ENCODE measurements at places on chromosomes 16 and 17. TPM values are rescaled to one million over a fixed set of nuclear protein-coding genes. Genes with fewer than 3 reads are reported as not detected.
A peak's percentile ranks its signal among the peaks of the same experiment; 100 is the strongest.

KRTAP16-1 gene
- 0.13 TPM for total RNA-seq

TEX14 gene
- 0.96 TPM for total RNA-seq

ADORA2B gene
- total RNA-seq, result 0.40 TPM

MOSMO gene
- 13.0 TPM for total RNA-seq

SDR42E1 gene
- total RNA-seq, result 5.8 TPM

KRT33A gene
- not detected for total RNA-seq

LITAFD gene
- total RNA-seq, result not detected

TBC1D3I gene
- total RNA-seq, result 0.76 TPM

DNA sequence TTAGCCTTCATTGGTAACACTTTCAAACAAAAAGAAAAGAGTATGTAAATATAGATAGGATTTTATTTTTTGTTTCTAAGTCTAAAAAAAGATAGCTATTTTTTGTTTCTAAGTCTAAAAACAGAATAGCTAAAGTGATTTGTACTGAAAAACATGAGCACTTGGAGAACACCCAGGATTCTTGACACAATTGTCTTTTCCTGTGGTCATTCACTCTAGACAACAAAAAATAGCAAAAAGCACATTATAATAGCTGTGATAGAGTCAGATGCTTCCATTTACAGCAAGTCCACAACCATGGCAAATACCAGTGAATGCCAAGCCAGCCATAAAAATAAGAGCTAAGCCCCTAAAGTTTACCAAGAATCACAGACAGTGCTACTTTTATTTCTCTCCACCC lies 36.7 kb downstream of the SKAP1 start:
- H3K36me3 ChIP-seq, result peaks cover 56% of the 10 kb centered on the region
- DNase-seq, result no peak
- H3K4me3 ChIP-seq, result no peak overlapping the region
- H3K27ac ChIP-seq, result no peak overlapping the region

DNA sequence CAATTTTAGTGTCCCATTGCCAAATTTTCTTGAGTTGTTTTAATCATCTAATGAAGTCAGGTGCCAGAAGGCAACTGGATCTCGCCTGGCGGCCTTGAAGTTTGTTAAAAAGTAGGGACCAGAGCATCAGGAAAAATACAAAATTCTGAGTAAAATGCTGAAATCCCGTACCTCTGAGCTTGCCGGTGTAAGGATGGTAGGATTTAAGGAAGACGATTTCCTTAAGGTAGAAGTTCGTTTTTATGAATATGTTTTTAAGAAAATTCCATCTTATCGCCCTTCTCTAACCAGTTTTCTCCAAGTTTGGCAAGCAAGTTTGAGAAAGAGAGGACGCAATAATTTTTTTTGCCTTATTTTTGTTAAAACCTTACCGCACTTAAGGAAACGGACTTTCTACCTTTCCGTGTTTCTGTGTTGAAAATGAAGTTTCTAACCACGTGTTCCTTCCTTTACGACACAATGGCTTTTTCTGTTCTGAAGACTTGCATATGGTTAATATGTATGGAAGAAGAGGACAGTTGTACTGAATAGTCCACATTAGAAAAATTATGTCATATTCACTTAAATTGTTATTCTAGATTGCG lies 748 bp downstream of the ATF7IP2 start:
- peak overlapping the region; percentile 94 for H3K27ac ChIP-seq
- H3K4me3 ChIP-seq, result peak overlapping the region; percentile 98
- H3K4me1 ChIP-seq, result peaks cover 45% of the 10 kb centered on the region
- H3K27me3 ChIP-seq, result no peaks in the 10 kb centered on the region
- DNase-seq, result no peak

GRCh38 chr16:60771138-60771537 lies 1265.1 kb downstream of the CDH8 start:
- H3K4me3 ChIP-seq, result no peak overlapping the region
- H3K27ac ChIP-seq, result no peak overlapping the region
- H3K27me3 ChIP-seq, result no peaks in the 10 kb centered on the region
- H3K4me1 ChIP-seq, result no peaks in the 10 kb centered on the region
- H3K36me3 ChIP-seq, result no peaks in the 10 kb centered on the region

DNA sequence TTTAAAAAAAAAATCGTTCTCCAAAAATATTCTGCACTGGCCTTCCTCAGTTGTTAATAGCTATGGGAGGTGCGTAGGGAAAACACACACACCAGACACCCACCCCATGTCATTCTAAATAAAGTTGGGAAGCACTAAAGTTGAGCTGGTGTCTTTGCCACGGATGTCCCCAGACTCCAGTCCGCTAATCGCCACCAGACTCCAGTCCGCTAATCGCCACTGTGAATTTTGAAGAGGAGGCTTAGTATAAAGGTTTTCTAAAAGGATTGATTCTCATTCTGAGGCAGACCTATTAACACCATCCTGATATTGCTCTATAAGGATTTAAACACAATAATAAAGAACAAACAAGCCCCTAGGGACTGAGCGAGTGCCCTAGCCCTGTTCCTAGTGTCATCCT lies 22.7 kb upstream of the CPSF4L start:
- no peak for DNase-seq
- H3K27me3 ChIP-seq, result no peaks in the 10 kb centered on the region
- H3K4me3 ChIP-seq, result no peak overlapping the region

GRCh38 chr16:19713697-19714096 lies 4.3 kb downstream of the KNOP1 start:
- no peak overlapping the region for H3K27ac ChIP-seq
- no peak for DNase-seq
- no peaks in the 10 kb centered on the region for H3K27me3 ChIP-seq

DNA sequence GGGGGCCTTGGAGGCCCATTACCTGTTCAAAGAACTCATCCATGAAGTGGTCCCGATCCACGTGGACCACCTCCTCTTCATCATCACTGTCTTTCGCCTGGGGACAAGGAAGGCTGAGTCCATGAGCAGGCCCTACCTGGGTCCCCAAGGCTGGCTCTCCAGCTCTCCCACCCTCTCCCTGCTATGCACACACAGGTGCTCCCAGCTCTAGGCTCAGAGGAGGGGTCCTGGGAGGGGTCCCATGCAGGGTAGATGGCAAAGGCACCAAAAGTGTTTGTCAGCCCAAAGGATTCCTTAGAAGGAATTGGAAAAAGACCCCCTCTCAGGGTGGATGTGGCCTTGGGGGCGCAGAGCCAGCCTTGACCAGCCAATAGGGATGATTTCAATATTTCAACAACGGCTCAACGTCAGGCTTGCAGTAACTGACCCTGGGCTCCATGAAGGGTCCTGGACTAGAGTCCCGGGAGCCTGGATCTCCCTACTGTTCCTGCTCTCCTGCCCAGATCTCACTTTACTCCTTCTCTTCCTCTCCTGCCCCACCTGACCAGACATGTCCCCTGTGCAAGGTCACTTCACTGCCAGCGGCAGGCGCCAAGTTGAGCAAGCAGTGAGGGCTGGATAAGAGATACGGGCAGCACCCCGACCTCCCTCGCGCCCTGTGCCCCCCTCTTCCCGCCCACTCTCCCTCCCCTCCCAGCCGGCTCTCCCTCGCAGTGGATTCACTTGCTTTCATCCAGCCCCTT lies 8.8 kb downstream of the STX1B start:
- H3K27ac ChIP-seq, result no peak overlapping the region
- peaks cover 17% of the 10 kb centered on the region for H3K27me3 ChIP-seq
- H3K36me3 ChIP-seq, result no peaks in the 10 kb centered on the region
- no peak overlapping the region for H3K4me3 ChIP-seq
- H3K4me1 ChIP-seq, result peaks cover 3% of the 10 kb centered on the region
- no peak for DNase-seq

DNA sequence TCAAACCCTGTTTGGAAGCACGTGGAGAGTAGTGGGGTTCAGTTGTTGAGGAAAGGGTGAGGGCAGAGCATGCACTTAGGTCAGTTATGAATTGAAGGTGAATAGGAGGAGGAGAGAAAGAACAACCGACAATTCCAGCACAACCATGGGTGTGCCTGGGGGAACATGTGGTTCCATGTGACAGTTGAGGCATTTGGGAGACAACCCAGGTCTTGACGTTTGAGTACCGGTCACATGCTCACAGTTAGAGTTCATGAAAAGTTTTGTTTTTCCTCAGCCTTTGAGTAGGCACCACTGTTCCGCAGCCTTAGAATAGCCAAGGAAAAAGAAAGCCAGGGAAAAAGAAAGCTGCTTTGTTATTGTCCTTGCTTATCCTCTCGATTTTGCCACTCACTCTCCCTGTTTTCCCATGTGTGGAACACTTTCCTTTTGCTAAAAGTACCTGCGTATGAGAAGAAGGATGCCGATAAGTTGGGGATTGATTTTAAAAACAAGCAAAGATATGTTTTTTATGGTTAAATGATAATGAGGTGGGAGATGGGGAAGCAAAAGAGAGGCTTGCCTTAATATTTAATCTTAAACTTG lies 25.6 kb upstream of the ABCC11 start:
- H3K4me3 ChIP-seq, result no peak overlapping the region
- no peaks in the 10 kb centered on the region for H3K4me1 ChIP-seq
- H3K27me3 ChIP-seq, result no peaks in the 10 kb centered on the region

GRCh38 chr17:9004132-9004960 lies 17.0 kb upstream of the NTN1 start:
- peaks cover 9% of the 10 kb centered on the region for H3K4me1 ChIP-seq
- H3K27ac ChIP-seq, result no peak overlapping the region
- peaks cover 66% of the 10 kb centered on the region for H3K27me3 ChIP-seq
- no peak overlapping the region for H3K4me3 ChIP-seq
- peaks cover 2% of the 10 kb centered on the region for H3K36me3 ChIP-seq
- DNase-seq, result no peak

GRCh38 chr16:72841506-72841905 lies 206.4 kb downstream of the ZFHX3 start:
- H3K4me3 ChIP-seq, result no peak overlapping the region
- H3K4me1 ChIP-seq, result peaks cover 21% of the 10 kb centered on the region
- peaks cover 4% of the 10 kb centered on the region for H3K27me3 ChIP-seq
- DNase-seq, result no peak
- H3K27ac ChIP-seq, result no peak overlapping the region

GRCh38 chr17:47252209-47252608 lies 1.4 kb upstream of the ITGB3 start:
- H3K4me3 ChIP-seq, result no peak overlapping the region
- no peak for DNase-seq

GRCh38 chr17:68621065-68621464 lies 19.9 kb upstream of the FAM20A start:
- no peaks in the 10 kb centered on the region for H3K4me1 ChIP-seq
- H3K27me3 ChIP-seq, result peaks cover 33% of the 10 kb centered on the region
- H3K4me3 ChIP-seq, result no peak overlapping the region
- H3K36me3 ChIP-seq, result no peaks in the 10 kb centered on the region

GRCh38 chr17:45896803-45897693 lies 2.7 kb downstream of the MAPT start:
- DNase-seq, result no peak
- H3K36me3 ChIP-seq, result no peaks in the 10 kb centered on the region
- H3K4me3 ChIP-seq, result no peak overlapping the region
- H3K27me3 ChIP-seq, result peaks cover 70% of the 10 kb centered on the region

- H3K4me3 ChIP-seq, result no peak overlapping the region
- H3K4me1 ChIP-seq, result no peaks in the 10 kb centered on the region
Observed at GRCh38 chr16:8721336-8722024, 47.1 kb downstream of the ABAT start.

DNA sequence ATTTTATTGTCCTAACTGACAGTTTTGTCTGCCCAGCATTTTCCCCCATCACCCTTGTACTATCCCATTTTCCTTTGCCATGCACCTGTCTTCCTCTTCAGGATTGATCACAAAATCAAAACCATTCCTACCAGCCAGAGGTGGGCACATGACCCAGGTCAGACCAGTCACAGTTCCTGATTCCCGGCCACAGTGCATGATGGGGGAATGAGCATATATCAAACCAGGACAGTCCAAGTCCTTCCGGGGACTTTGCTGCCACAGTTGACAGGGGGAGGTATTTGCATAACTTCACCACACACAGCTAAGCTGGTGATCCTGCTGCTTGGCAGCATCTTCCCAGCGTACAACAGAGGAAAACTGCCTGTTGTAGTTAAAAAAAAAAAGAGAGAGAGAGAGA lies 493.9 kb downstream of the WWOX start:
- no peaks in the 10 kb centered on the region for H3K36me3 ChIP-seq
- H3K4me3 ChIP-seq, result no peak overlapping the region
- DNase-seq, result no peak

- no peaks in the 10 kb centered on the region for H3K4me1 ChIP-seq
- no peak overlapping the region for H3K4me3 ChIP-seq
- no peak overlapping the region for H3K27ac ChIP-seq
- no peaks in the 10 kb centered on the region for H3K27me3 ChIP-seq
- DNase-seq, result no peak
Observed at GRCh38 chr17:10217916-10218315, 19.5 kb upstream of the GAS7 start.

DNA sequence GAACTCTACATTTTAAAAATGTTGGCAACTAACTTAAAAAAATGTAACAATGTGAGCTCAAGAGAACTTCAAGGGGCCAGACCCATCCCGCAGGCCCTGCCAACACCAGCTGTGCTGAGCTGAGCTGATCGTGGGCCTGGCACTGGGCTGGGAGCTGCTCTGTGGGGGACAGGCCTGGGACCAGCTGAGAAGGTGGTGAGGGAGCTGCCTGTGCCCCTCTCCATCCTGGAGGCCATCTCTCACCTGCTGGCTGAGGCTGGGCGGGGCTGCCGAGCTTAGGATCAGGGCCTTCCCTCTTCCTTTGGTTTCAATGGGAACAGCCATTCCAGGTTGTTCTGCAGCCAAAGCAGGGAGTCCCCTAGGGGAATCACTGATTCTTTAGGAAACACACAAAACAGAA lies 58.2 kb downstream of the IL21R start:
- DNase-seq, result no peak
- peaks cover 24% of the 10 kb centered on the region for H3K36me3 ChIP-seq
- H3K4me3 ChIP-seq, result no peak overlapping the region
- H3K27ac ChIP-seq, result no peak overlapping the region
- H3K4me1 ChIP-seq, result peaks cover 46% of the 10 kb centered on the region
- no peaks in the 10 kb centered on the region for H3K27me3 ChIP-seq

DNA sequence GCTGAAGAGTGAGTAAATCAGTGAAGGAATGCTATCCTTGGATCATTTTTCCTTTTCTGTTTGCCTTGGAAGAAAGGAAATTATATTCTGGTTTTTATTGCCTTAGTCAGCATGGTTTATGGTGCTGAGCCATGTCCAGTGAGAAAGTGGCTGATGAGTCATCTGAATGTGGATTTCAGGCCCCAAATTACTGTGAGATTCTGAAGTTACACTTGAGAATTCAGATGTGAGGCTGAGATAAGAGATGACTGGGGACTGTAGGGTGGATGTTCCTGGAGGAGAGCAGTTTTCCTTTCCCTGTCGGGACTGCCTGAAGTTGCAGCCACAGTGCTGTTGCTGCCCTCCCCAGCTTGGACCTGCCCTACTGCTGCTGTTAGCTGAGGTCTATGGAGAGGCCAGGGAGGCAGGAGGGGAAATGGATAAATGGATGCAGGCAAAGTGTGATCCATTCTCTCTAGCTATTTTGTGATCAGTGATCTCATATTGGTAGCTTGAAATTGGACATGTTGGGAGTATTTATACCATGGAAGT lies 4.2 kb upstream of the MAP3K14 start:
- peaks cover 3% of the 10 kb centered on the region for H3K36me3 ChIP-seq
- no peaks in the 10 kb centered on the region for H3K27me3 ChIP-seq
- no peak overlapping the region for H3K4me3 ChIP-seq
- DNase-seq, result no peak

- no peaks in the 10 kb centered on the region for H3K36me3 ChIP-seq
- H3K4me1 ChIP-seq, result peaks cover 12% of the 10 kb centered on the region
- DNase-seq, result no peak
Observed at GRCh38 chr16:10817514-10817913, 1.1 kb downstream of the TVP23A start.

GRCh38 chr17:39754958-39755553 lies 17.3 kb downstream of the GRB7 start:
- no peak for DNase-seq
- H3K4me3 ChIP-seq, result peak overlapping the region; percentile 64
- no peaks in the 10 kb centered on the region for H3K27me3 ChIP-seq
- peaks cover 64% of the 10 kb centered on the region for H3K4me1 ChIP-seq
- H3K27ac ChIP-seq, result peak overlapping the region; percentile 77

- H3K36me3 ChIP-seq, result no peaks in the 10 kb centered on the region
- H3K4me3 ChIP-seq, result no peak overlapping the region
- DNase-seq, result no peak
- H3K27me3 ChIP-seq, result peaks cover 70% of the 10 kb centered on the region
- no peak overlapping the region for H3K27ac ChIP-seq
Observed at GRCh38 chr16:77790009-77790372, 1.6 kb downstream of the VAT1L start.

All from activated CD4-positive, alpha-beta memory T cell treated with anti-CD3 and anti-CD28 coated beads, Interleukin-2, amount 10 ng/mL, durations not matched to agents 7 days and 5 days (primary cell).